ENCODE measurements at places on chromosomes 7 and 10. TPM values are rescaled to one million over a fixed set of nuclear protein-coding genes. Genes with fewer than 3 reads are reported as not detected.

DNA sequence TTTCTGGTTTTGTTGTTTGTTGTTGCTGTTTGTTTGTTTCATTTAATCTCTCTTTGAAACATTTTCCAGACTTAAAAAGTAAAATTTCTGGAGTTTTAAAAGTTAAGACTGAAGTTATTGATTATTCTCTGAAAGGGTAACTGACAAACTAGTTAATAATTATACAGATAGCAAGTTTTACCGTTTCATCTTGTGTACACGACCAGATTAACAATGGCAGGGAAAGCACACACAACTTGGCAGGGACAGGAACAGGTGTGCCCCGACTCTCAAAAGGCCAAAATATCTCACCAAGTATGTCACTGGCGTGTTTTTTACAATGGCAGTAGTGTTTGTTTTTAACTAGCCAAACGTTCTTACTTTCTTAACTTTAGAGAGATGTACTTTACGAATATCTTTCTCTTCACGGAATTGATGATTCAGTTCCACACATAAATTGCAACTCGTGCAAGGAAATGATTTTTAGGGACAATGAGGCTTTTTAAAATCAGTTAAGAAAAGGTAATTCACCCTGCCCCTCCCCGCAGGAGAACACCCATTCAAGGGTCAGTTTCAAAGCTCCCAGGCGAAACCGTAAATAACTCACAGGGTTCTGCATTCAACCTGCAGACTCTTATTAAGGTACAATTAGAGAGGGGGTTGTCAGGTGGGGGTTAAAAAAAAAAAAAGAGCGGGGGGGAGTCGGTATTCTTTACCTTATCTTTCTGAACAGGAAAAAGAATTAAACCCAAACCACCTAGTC is 3.5 kb downstream of the CTBP2 start:
- peak overlapping the region; percentile 99 for H3K4me3 ChIP-seq
- peaks cover 2% of the 10 kb centered on the region for H3K27me3 ChIP-seq
- H3K4me1 ChIP-seq = peaks cover 64% of the 10 kb centered on the region
- DNase-seq = no peak
- H3K27ac ChIP-seq = peak overlapping the region; percentile 13

Gene WNT2
- not detected for total RNA-seq

DNA sequence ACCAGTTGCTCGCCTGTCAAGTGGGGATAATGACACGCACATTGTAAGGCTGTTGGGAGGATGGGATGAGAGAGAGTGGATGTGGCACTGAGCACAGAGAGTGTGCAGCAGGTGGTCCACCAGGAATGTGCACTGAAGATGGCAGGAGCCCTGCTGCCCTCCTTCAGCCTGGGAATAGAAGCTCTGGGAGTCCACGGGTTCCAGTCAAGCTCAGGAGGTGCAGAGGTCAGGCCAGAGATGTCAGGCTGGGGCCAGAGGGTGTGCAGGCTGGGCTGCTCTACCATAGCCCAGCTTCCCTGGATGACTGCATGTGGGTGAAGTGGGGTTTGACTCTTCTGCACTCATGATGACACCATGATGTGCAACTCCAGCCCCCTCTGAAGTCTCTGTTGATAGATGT is 58.7 kb downstream of the C10orf120 start:
- H3K27me3 ChIP-seq = peaks cover 3% of the 10 kb centered on the region
- no peak for DNase-seq
- H3K4me1 ChIP-seq = no peaks in the 10 kb centered on the region
- no peak overlapping the region for H3K27ac ChIP-seq

Gene CCL26
- not detected for total RNA-seq

DNA sequence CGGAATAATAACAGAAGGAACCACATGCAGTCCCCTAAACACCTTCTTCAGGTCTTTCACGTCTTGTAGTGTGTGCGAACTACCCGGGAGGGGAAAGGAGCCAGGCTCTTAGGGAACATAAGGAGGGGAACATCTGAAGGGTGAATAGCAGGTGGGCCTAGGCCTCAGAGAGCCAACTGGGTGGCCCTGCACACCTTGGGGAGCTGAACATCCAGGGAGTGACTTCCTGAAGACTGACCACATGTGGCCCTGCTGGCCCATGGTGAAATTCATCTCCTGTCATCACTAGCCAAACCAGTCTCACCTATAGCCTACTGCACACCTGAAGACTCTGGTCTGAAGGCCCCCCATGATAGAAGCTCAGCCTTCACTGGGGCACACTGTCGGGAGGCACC is 5.6 kb downstream of the CALML3 start:
- H3K36me3 ChIP-seq = no peaks in the 10 kb centered on the region
- H3K27ac ChIP-seq = peak overlapping the region; percentile 62
- DNase-seq = no peak
- no peaks in the 10 kb centered on the region for H3K27me3 ChIP-seq
- H3K4me3 ChIP-seq = no peak overlapping the region
- peaks cover 6% of the 10 kb centered on the region for H3K4me1 ChIP-seq

DNA sequence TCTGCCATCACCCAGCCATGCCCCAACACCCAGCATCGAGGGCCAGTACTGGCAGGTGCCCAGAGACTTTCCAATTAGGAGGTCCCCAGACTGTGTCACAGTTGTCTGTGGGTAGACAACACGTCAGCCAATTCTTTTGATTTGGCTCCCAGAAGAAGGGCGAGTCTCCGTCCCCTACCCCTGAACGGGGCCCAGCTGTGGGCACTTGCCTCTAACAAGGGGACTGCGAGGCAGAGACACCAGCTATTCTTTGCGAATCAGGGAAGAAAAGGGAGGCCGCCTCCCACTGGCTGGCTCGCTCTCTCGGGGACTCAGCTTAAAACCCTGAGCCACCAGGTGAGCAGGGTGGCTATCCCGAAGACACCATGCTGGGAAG is 167.3 kb downstream of the USP6NL start:
- no peak overlapping the region for H3K27ac ChIP-seq
- peaks cover 12% of the 10 kb centered on the region for H3K4me1 ChIP-seq
- H3K36me3 ChIP-seq = no peaks in the 10 kb centered on the region
- no peak for DNase-seq

GRCh38 chr10:86840498-86840897 is 84.1 kb downstream of the BMPR1A start:
- H3K36me3 ChIP-seq = peaks cover 4% of the 10 kb centered on the region
- no peak overlapping the region for H3K4me3 ChIP-seq
- H3K27me3 ChIP-seq = no peaks in the 10 kb centered on the region
- DNase-seq = no peak
- peaks cover 26% of the 10 kb centered on the region for H3K4me1 ChIP-seq

DNA sequence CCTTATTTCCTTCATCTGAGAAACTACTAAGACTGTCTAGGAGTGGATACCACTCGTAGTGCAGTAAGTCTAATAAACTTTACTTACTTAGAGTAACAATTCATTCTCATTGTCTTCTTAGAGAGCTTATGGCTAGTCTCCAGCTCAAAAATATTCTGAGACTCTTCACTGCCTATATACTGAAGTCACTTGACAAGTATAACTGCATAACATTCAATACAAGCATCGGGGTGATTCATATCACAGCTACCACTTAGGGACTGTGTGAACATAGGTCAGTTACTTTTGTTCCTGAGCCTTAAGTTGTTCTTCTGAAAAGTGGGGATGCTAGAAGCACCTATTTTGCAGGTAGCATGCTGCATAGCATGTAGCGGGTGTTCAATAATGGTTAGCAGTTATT is 111.0 kb downstream of the HTR7 start:
- H3K4me1 ChIP-seq = no peaks in the 10 kb centered on the region
- H3K27me3 ChIP-seq = peaks cover 33% of the 10 kb centered on the region
- no peak overlapping the region for H3K4me3 ChIP-seq
- DNase-seq = no peak
- H3K36me3 ChIP-seq = no peaks in the 10 kb centered on the region

Gene ODAD2
- total RNA-seq = 6.6 TPM

- no peak overlapping the region for H3K4me3 ChIP-seq
- no peak for DNase-seq
- no peaks in the 10 kb centered on the region for H3K4me1 ChIP-seq
- no peak overlapping the region for H3K27ac ChIP-seq
Measured at GRCh38 chr7:47143339-47143738, 438.6 kb downstream of the TNS3 start.

GRCh38 chr10:72487521-72487920 is 132.8 kb upstream of the DNAJB12 start:
- no peaks in the 10 kb centered on the region for H3K27me3 ChIP-seq
- H3K27ac ChIP-seq = no peak overlapping the region
- no peak for DNase-seq
- peaks cover 8% of the 10 kb centered on the region for H3K4me1 ChIP-seq
- H3K4me3 ChIP-seq = no peak overlapping the region
- no peaks in the 10 kb centered on the region for H3K36me3 ChIP-seq

Gene CLDN4
- total RNA-seq = 0.47 TPM

Gene FKBP6
- total RNA-seq = not detected

- H3K4me1 ChIP-seq = peaks cover 6% of the 10 kb centered on the region
- H3K27me3 ChIP-seq = no peaks in the 10 kb centered on the region
- H3K4me3 ChIP-seq = peak overlapping the region; percentile 47
- no peak overlapping the region for H3K27ac ChIP-seq
Measured at GRCh38 chr7:74262639-74263398, 8.6 kb upstream of the RFC2 start.

DNA sequence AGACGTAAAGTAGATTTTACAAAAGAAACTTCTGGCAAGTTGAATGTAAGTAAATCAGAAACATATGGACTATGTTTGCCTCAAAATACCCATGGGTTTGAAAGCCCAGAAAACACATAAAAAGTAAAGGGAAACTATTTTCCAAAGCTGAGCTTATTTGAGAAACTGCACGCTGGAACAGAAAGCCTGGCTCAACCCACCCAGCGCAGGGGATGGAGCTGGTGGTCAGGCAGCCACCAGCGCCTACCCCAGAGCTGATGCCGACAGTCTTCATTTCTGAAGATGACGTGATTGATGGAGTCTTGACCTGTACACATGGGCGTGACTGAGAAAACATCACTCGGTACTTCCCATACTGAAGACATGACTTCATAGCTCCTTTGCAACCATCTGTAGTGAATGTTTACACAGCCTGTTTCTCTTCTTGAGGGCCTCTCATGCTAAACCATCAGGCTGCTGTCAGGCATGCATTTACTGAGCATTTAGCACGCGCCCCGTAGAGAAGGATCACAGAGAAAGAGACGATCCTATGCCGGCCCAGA is 232.6 kb upstream of the AUTS2 start:
- DNase-seq = no peak
- H3K36me3 ChIP-seq = no peaks in the 10 kb centered on the region
- H3K4me3 ChIP-seq = no peak overlapping the region

DNA sequence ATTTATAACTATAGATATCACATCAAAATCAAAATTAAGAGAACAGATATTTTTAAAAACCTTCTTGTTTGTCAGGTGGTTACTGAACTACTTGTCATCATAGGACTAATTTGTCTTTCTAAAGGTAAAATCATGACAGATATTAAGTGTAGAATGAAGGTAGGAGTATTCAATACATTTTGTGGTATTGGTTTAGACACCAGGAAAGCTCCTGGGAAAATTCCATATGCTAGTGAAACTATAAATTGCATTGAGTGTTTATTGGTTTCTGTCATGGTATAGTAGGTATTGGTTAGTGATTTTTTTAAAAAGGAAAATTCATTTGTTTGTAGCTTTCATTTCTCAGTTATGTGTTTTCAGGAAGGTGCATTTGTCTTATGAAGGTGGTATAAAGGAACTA is 132.7 kb downstream of the KCND2 start:
- DNase-seq = no peak
- H3K36me3 ChIP-seq = no peaks in the 10 kb centered on the region
- no peaks in the 10 kb centered on the region for H3K27me3 ChIP-seq
- peaks cover 5% of the 10 kb centered on the region for H3K4me1 ChIP-seq
- no peak overlapping the region for H3K27ac ChIP-seq
- no peak overlapping the region for H3K4me3 ChIP-seq

- peaks cover 28% of the 10 kb centered on the region for H3K4me1 ChIP-seq
- no peaks in the 10 kb centered on the region for H3K27me3 ChIP-seq
- H3K36me3 ChIP-seq = peaks cover 3% of the 10 kb centered on the region
Measured at GRCh38 chr7:130292682-130293257, at the start of gene CPA4. Gene CPA4 (plus strand): TSS chr7:130293161. CDS start chr7:130293181, 20 bp downstream.

Gene PRKAR2B
- 14.4 TPM for total RNA-seq

DNA sequence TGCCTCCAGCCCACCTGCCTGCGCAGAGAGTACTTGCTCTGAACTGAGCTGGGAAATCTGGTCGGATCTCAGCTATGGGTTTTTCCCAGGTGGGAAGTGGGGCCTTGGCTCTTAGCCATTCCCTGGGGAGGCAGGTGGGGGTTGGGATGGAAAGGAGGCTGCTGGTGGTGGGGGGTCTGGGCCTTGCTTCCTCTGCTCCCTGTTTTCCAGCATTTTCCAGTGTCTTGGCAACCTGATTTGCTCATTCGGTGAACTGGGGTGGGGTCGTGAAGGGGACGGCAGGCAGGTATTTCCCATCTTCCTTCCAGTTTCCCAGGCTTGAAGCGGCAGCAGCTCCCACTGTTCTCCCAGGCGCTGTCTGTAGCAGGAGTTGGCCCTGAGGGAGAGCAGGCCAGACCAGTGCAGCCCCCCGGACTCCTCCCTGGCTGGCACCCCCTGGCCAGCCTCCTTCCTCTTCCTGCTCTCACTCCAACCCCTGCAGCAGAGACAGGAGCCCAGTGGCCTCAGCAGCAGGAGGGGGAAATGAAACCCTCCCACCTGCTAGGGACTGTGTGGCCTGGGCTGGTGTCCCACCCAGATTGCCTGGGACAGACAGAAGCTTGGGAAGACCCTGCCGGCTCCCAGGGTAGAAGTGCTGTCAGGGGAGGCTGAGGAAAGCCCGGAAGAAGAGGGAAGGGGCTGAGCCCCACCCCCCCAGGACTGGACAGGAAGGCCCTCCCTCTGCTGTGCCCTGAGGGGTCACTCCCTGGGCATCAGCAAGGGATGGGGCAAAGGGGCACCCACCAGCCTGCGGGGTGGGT is 6.6 kb downstream of the TRIM8 start:
- H3K4me1 ChIP-seq = peaks cover 72% of the 10 kb centered on the region
- DNase-seq = no peak
- peak overlapping the region; percentile 50 for H3K27ac ChIP-seq
- peaks cover 7% of the 10 kb centered on the region for H3K36me3 ChIP-seq
- no peaks in the 10 kb centered on the region for H3K27me3 ChIP-seq
- H3K4me3 ChIP-seq = peak overlapping the region; percentile 98

DNA sequence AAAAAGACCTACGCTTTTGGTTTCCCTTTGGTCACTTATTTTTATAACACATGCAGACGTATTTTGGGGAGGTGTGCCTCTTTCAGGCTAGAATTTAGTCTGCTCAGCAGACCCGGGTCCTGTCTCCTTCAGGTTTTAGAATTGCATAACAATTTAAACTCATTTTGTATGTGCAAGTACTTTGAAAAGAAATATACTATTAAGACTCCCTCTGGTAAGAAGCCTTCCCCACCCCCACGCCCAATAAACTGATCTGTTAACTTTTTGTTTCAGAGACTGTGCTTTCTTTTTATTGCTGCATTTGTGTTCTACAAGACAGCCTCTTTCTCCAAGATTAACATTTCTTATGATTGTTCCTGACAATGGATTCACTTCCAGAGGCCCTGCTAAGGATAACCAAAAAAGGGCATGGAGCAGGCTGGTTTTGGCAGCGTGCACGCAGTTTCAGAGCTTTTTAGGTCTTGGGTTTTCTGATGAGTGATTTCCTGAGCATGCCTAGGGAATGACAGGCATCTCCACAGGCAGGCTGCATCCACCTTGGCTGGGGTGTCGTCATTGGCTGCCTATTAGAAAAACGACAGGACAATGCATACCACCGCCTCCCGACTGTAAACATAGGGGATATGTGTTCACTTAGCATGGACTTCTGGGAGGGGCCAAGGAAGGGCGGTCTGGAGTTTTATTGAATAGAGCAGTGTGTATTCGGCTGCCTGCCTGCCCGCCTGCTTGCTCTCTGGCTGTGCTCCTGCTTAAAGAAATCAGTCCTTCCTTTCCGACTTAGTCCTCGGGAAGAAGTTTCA is at the start of gene CALD1:
TSS of gene CALD1 (plus strand) at position 694 of the 800 bp plus-strand sequence. CDS start 88,100 bp downstream, outside the sequence.
- H3K27ac ChIP-seq = peak within 1 kb of the TSS; percentile 72
- H3K27me3 ChIP-seq = no peaks in the 10 kb centered on the region
- peak; percentile 54 for DNase-seq
- peaks cover 28% of the 10 kb centered on the region for H3K4me1 ChIP-seq
- H3K36me3 ChIP-seq = no peaks in the 10 kb centered on the region

All from neural crest cell (in vitro differentiated cells).